ENCODE measurements at places on chromosomes 3 and 15. TPM values are rescaled to one million over a fixed set of nuclear protein-coding genes. Genes with fewer than 3 reads are reported as not detected.

OR5H1 gene
- total RNA-seq: not detected

ADGRG7 gene
- 0.08 TPM for total RNA-seq

CLSTN2 gene
- not detected for total RNA-seq

- DNase-seq: no peak
Observed at GRCh38 chr3:128289534-128289933, 136.3 kb downstream of the EEFSEC start.

CCDC54 gene
- total RNA-seq: not detected

SOX2 gene
- not detected for total RNA-seq

DNA sequence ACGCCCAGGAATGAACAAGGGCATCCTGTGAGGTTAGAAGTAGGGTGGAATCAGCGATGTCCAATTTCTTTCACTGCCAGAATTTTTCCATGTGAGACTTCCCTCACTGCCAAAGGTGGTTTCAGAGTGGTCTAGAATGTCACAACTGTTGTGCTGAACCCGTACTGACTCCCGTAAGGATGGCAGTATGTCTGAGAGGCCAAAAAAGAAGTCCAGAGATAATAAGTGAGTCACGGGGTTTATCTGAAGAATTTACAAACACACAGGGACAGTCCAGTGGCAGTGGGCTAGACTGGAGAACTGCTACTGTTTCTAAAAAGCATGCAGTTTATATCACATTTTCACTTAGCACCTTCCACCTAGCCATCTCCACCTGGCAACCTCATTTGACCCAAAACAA, 160.6 kb upstream of the ATP10A start:
- no peak for DNase-seq

DNA sequence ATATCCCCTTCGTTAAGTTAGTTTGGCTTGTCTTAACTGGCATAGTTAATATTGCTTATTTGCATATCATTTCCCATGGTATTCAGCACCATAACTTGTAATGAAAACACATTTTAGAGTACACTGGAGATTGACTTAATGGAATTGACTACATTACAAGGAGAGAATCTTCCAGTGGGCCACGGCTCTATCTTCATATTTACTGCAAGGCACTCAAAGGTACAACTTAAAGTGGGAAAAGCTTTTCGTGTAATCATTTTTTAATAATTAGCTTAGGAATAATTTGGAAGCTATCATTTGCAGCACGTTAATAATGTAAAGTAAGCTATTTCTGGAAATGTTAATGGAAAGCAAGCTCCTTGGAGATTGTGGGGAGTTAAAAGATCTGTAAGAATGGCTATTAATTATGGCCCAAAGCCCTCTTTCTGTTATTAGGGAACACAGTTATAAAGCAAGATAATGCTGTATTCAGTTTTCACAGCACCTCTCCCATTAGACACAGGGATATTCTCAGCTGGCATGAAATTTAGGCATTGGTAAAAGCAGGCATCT, 551.5 kb upstream of the RGMA start:
- DNase-seq: no peak

- no peak for DNase-seq
Observed at GRCh38 chr3:107884719-107885460, 205.9 kb downstream of the CD47 start.

DNA sequence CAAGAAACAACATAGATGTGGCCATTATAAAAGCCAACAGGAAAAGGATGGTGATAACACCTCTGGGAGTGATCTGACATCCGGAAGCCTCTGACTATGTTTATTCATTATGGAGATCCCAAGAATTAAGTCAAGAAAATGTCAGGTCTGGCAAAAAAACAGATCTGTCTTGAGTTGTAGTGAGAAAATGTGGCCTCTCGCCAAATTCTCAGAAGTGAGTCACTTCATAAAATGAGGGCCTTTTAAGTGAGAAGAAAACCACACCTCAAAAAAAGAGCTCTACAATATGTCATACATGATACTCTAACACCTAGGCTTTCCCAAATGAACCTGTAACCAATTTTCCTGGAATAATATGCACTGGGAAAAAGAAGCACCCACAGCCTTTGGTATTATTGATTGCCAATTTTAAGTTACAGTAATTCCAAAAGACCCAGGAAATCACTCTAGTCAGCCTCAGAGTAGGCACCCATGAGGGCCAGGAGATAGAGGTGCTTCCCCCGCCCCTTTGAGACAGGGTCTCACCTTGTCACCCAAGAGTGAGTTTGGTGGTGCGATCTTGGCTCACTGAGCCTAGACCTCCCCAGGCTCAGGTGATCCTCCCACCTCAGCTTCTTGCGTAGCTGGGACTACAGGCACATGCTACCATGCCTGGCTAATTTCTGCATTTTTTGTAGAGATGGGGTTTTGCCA, 38.0 kb downstream of the CCR3 start:
- no peak for DNase-seq

GRCh38 chr3:63818282-63819150, 583 bp upstream of the C3orf49 start:
- peak; percentile 72 for DNase-seq

CEMIP gene
- total RNA-seq: 7.3 TPM

GRCh38 chr15:67550522-67550921, 8.0 kb downstream of the MAP2K5 start:
- DNase-seq: no peak

- no peak for DNase-seq
Observed at GRCh38 chr15:27327467-27328025, 356.6 kb downstream of the GABRG3 start.

- no peak for DNase-seq
Observed at GRCh38 chr3:168951884-168952283, 711.6 kb downstream of the MECOM start.

ALDH1A3 gene
- total RNA-seq: 21.0 TPM

DNA sequence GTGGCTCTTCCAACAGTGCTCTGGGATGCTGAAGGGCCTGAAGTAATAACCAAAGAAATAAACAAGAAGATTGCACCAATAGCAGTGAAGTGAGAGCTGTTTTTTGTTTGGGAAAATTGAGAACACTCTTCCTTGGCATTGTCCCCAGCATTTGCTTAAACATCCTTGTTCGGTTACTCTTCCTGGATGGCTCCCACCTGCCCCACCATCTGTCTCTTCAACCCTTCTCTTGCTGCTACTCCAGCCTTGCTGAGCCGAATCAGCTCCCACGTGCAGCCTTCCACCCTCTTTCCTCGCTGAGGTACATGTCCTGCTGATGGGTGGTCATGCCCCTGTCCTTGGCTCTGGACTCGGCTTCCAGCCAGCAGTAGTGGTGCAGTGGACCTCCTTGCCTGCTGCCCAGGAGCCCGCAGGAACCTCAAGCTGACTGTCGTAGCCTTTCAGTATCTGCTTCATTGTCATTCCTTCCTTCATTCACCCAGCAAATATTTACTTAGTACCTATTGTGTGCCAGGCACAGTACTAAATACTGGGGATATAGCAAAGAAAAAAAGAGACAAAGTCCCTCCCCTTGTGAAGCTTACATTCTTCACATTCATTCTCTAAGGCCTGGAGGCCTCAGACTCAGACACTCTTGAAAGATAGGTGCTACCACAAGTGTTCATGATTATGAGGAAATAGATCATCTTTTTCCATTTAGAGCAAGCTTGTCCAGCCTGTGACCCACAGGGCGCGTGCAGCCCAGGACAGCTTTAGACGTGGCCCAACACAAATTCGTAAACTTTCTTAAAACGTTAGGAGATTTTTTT, 17.1 kb upstream of the VILL start:
- DNase-seq: no peak

DNA sequence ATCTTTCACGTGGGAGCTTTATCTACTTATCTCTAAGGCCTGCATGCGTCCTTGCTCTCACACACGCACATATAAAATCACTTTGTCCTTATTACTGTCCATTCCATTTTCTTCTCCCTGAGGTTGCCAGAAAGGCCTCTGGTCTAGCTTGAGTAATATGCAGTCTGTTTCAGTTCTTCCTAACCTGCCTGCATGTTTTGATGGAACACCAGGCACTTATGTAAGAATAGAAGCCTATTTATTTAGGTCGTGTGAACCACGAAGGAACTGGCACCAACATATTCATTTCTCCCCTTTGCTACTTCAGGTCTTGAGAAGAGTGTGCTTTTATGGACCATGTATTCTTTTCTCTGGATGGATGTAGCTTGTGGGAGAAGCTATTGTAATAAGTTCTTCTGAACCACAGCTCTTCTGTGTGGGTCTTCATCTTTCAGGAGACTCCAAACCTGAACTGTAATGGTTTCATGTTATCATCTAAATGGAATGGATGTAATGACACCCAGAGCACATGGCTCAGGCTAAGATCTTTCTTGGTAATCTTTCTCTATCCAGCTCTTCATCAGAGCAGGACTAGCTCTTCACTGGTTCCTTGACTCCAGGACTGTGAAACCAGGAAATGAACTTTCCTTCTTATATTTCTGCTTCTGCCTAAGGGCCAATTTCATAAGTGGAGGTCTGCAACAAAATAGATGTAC, 53.8 kb downstream of the UBE2E2 start:
- DNase-seq: no peak

DNA sequence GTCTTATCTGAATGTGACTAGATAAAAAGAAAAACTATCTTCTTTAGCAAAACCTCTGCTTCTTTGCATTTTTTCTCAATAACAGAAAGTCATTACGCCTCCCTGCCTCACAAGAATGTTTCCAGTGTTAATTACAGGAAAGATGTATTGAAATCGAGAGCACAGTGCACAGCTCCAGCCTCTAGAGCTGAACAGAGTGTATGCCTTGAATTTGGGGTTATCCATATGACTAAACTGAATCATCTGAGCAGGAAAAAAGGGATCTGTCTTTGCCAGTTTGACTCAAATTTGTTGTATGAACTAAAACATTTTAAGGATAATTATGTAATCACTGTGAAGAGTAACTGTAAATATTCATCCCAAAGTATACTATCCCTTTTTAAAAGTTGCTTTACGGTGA, 149.1 kb upstream of the CGNL1 start:
- DNase-seq: no peak

FAM227B gene
- 0.18 TPM for total RNA-seq

GRCh38 chr15:99057697-99058420, 47.0 kb upstream of the SYNM start:
- DNase-seq: no peak

CMSS1 gene
- total RNA-seq: 18.3 TPM

ZDHHC23 gene
- 11.5 TPM for total RNA-seq

GRCh38 chr15:46278486-46279090, 643.8 kb downstream of the SQOR start:
- no peak for DNase-seq

ISL2 gene
- total RNA-seq: 3.4 TPM

CAV3 gene
- not detected for total RNA-seq

ARHGAP11A gene
- 33.9 TPM for total RNA-seq

GRCh38 chr15:37789397-37789786, 145.0 kb upstream of the TMCO5A start:
- DNase-seq: no peak

P2RY1 gene
- 1.0 TPM for total RNA-seq

- no peak for DNase-seq
Observed at GRCh38 chr3:23240171-23240785, 37.2 kb downstream of the UBE2E2 start.

DNA sequence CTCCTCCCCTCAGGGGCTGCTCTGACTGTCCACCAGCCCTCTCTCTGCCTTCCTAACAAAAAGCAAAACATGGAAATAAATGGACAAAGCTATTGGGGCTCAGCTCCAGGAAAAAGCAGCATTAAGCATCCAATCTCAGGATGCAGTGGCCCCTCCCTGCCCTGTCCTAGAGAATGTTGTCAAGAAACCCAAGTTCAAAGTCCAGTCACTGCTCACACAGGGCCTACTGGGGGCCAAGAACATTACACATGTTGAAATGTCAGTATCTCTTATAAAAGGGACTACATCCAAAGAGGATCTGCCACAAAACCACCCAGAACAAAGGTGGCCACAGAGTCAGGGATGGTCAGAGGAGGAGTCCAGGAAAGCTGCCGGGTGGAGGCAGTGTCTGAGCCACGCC, 7.6 kb upstream of the GRIP2 start:
- DNase-seq: no peak

DNA sequence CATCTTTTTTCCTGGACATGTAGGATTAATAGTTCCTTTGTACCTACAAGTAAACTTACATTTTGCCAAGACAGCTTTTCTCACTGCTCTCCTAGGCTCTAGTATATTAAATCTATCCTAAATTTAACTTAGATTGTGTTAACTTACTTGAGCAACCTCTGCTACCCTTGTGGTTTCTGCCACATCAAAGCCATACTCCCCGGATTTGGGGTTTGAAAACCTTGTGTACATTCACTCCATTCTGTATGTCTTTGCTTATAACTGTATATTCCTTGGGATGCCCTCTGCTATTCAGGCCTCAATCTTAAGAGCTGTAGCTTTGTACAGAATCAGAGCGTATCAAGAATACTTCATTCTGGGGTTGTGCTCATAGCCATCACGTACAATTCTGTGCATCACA, 60.4 kb downstream of the ARIH1 start:
- no peak for DNase-seq

CHAC1 gene
- total RNA-seq: 16.6 TPM
